ENCODE measurements at places on chromosomes 7 and 10.

GRCh38 chr10:110171032-110171431 is 36.4 kb upstream of the MXI1 start:
- DNase-seq, result no peak

- DNase-seq, result no peak
Measured at GRCh38 chr7:380711-381210, 90.8 kb downstream of the FOXL3 start.

DNA sequence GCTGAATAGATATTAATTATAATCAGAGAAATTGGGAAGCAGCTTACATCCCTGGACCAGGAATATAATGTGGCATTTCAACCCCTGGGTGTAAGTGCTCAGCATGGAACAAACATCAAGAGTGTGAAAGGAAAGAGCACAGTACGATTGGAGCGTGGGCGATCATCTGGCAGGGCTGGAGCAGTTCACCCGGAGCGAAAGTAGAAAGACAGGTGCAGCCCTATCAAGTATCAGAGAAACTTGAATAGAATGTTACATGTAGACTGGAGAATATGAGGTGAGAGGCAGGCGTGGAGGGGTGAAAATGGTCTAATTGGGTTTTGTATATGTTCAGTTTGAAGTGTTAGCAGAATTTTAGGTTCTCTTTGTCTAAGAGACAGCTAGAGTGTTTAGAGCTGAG is 303.0 kb downstream of the MDFIC start:
- no peak for DNase-seq

GRCh38 chr10:31101123-31101522 is 69.5 kb upstream of the ZNF438 start:
- DNase-seq, result no peak

DNA sequence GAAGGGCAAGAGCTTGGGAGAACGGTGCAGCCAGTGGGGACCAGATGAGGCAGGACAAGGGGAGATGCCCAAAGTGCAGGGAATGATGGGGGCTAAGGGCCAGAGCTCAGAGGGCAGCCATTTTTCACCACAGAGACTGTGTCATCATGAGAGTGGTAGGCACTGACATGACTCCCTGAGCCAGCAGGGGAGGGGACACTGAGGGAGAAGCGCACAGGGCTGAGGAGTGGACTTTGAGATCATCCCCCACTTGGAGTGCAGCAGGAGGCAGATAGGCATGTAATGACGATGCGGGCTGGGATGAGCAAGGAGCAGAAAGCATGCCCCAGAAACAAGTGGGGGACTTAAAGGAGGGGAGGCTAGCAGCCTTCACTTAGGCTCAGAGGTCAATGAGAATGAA is 5.2 kb upstream of the SMKR1 start:
- no peak for DNase-seq

Measured in COR-L47 (cell line).